ENCODE measurements at places on chromosomes 4 and X. TPM values are rescaled to one million over a fixed set of nuclear protein-coding genes. Genes with fewer than 3 reads are reported as not detected.

The RTL3 gene
- polyA plus RNA-seq = not detected

The IL2 gene
- polyA plus RNA-seq = not detected

The CLNK gene
- polyA plus RNA-seq = not detected

The MAGEA11 gene
- polyA plus RNA-seq = not detected

The TRPC5OS gene
- not detected for polyA plus RNA-seq

The MCTS1 gene
- 50.4 TPM for polyA plus RNA-seq

The PDHA2 gene
- not detected for polyA plus RNA-seq

The TRIML2 gene
- polyA plus RNA-seq = not detected

The TMLHE gene
- polyA plus RNA-seq = 16.1 TPM

The PPEF2 gene
- not detected for polyA plus RNA-seq

The ANKRD50 gene
- polyA plus RNA-seq = 7.0 TPM

The CFP gene
- 1.1 TPM for polyA plus RNA-seq

The CCNQ gene
- polyA plus RNA-seq = 32.1 TPM

The TRAPPC11 gene
- 7.0 TPM for polyA plus RNA-seq

The CCDC110 gene
- polyA plus RNA-seq = 0.27 TPM

The SLC6A14 gene
- not detected for polyA plus RNA-seq

The XKRX gene
- polyA plus RNA-seq = not detected

The NEUROG2 gene
- 0.19 TPM for polyA plus RNA-seq

The RNF212 gene
- 41.7 TPM for polyA plus RNA-seq

The NXF2 gene
- polyA plus RNA-seq = 1.0 TPM

The CXCL8 gene
- polyA plus RNA-seq = 0.37 TPM

The RPL10 gene
- 5,372 TPM for polyA plus RNA-seq

The ADGRG2 gene
- polyA plus RNA-seq = 0.07 TPM

The TAF1 gene
- polyA plus RNA-seq = 14.1 TPM

The FAM9B gene
- not detected for polyA plus RNA-seq

The MAGEA2 gene
- polyA plus RNA-seq = 2.4 TPM

The NR0B1 gene
- polyA plus RNA-seq = 5.8 TPM

The CT55 gene
- polyA plus RNA-seq = not detected

The SPANXD gene
- polyA plus RNA-seq = not detected

The NHS gene
- polyA plus RNA-seq = 1.7 TPM

The ASB9 gene
- polyA plus RNA-seq = 2.0 TPM

The PDZD4 gene
- 128 TPM for polyA plus RNA-seq

The PF4V1 gene
- polyA plus RNA-seq = not detected

The ZNF711 gene
- 10.1 TPM for polyA plus RNA-seq

The PPP1R2C gene
- polyA plus RNA-seq = not detected

The MAPK10 gene
- polyA plus RNA-seq = 31.1 TPM

The EVC2 gene
- polyA plus RNA-seq = 2.3 TPM

The LRIT3 gene
- polyA plus RNA-seq = not detected

The GALNTL6 gene
- 0.12 TPM for polyA plus RNA-seq

Measured in brain (organoid and tissue), 16 donors.